ENCODE measurements at places on chromosomes 4 and X.

GRCh38 chr4:110154582-110154981 lies 43.8 kb downstream of the ELOVL6 start:
- no peaks in the 10 kb centered on the region for H3K36me3 ChIP-seq
- no peak overlapping the region for H3K4me3 ChIP-seq
- H3K4me1 ChIP-seq, result no peaks in the 10 kb centered on the region
- no peaks in the 10 kb centered on the region for H3K27me3 ChIP-seq

DNA sequence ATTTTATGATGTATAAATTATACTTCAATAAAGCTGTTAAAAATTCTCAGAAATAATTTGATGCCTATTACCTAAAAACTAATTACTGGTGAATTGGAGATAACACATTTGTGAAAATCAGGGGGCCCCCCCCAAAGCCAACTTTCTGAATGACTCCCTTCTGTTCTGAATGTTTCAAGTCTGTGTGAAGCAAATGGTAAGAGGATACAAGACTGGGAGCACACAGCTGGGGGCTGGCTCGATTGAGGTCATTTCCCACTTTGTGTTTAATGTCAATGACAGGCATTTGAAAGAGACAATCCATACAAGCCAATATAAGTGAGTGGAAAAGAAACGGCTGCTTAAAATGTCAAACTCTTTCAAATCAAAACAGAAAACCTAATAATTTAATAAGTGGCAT lies 155.8 kb downstream of the SH2D1A start:
- no peak overlapping the region for H3K4me3 ChIP-seq
- H3K27ac ChIP-seq, result no peak overlapping the region
- no peaks in the 10 kb centered on the region for H3K4me1 ChIP-seq

DNA sequence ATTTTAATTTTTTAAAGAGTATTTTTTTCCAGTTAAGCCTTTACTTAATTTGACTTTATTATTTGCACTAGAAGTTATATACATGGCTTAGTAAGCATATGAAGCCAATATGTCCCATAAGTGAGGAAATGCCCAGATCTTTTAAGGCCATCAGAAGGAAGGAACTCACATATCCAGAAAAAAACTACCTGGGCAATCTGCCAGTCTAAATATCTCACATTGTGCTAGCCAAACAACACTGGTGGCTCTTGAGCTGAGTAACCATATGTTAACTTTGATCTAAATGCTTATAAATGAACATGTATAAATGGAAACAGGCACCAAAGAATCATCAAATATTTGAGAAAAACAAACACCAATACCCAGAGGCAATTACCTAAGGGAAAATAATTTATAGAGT lies 138.6 kb upstream of the APOOL start:
- no peak overlapping the region for H3K27ac ChIP-seq
- no peaks in the 10 kb centered on the region for H3K36me3 ChIP-seq
- peaks cover 21% of the 10 kb centered on the region for H3K4me1 ChIP-seq

GRCh38 chr4:87112063-87112462 lies 108.4 kb downstream of the KLHL8 start:
- H3K27ac ChIP-seq, result no peak overlapping the region
- no peak for DNase-seq
- peaks cover 31% of the 10 kb centered on the region for H3K36me3 ChIP-seq
- H3K27me3 ChIP-seq, result no peaks in the 10 kb centered on the region
- no peak overlapping the region for H3K4me3 ChIP-seq

DNA sequence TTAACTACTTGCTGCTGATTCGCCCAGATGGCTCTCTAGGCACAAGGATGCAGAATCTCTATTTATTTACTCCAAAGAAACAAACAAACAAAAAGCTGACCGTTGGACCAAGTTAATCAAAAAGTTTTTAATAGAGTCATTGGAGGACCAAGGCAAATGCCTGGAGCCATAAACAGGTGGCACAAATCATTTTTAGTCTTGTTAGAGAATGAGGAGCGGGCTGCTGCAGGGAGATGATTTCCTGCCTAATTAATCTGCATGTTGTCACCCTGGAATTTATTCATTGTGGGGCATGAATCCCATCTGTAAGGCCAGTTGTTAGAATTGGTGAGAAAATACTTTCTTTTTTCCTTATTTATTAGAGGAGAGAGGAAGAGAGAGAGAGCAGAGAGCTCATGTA lies 147.4 kb upstream of the GATB start:
- H3K27me3 ChIP-seq, result no peaks in the 10 kb centered on the region
- no peaks in the 10 kb centered on the region for H3K36me3 ChIP-seq
- no peaks in the 10 kb centered on the region for H3K4me1 ChIP-seq
- DNase-seq, result no peak
- H3K27ac ChIP-seq, result no peak overlapping the region

DNA sequence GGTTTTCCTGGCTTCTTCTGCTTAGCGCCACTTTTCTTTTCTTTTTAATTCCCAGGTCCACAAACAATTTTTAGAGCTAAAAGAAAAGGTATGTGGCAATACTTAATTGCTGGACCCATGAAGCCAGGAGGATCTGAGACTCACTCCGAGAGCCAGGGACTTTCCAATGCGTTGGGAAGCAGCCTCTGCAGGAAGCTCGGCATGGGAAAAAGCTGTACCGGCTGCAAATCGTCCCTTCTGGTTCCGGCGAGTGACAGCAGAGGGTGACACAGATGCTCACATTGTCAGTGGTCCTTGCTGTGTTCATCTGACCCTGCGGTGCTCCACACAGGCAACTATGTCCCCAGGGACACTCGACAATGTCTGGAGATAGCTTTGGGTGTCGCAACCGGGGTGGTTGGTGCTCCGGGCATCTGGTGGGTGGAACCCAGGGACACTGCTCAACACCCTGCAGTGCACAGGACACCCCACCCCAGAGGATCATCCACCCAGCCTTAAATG lies 164.0 kb downstream of the PRKX start:
- H3K4me3 ChIP-seq, result peak overlapping the region; percentile 22
- no peaks in the 10 kb centered on the region for H3K36me3 ChIP-seq
- DNase-seq, result no peak

GRCh38 chr4:17358241-17358640 lies 153.6 kb downstream of the QDPR start:
- no peaks in the 10 kb centered on the region for H3K27me3 ChIP-seq
- H3K4me1 ChIP-seq, result no peaks in the 10 kb centered on the region
- no peaks in the 10 kb centered on the region for H3K36me3 ChIP-seq
- DNase-seq, result no peak

GRCh38 chrX:20128670-20129069 lies 12.0 kb upstream of the MAP7D2 start:
- H3K4me1 ChIP-seq, result no peaks in the 10 kb centered on the region
- H3K27me3 ChIP-seq, result no peaks in the 10 kb centered on the region
- H3K4me3 ChIP-seq, result no peak overlapping the region
- DNase-seq, result no peak

GRCh38 chr4:3449574-3450534 lies 8.1 kb downstream of the HGFAC start:
- H3K4me3 ChIP-seq, result no peak overlapping the region
- peaks cover 5% of the 10 kb centered on the region for H3K4me1 ChIP-seq
- no peaks in the 10 kb centered on the region for H3K27me3 ChIP-seq
- H3K27ac ChIP-seq, result no peak overlapping the region
- H3K36me3 ChIP-seq, result no peaks in the 10 kb centered on the region

DNA sequence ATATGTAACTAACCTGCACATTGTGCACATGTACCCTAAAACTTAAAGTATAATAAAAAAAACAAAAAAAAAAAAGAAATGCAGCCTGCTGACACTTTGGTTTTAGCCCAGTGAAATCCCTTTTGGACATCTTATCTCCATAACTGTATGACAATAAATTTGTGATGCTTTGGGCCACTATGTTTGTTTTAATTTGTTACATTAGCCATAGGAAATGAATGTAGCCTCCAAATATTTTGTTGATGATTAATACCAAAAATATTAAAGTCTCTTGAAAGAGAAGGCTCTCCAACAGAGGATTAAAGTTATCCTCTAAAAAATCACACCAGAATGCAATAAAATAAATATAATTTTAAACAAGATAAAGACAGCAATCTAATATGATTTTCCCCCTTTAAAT lies 852.7 kb upstream of the SLIT2 start:
- H3K4me3 ChIP-seq, result no peak overlapping the region
- H3K27ac ChIP-seq, result no peak overlapping the region
- DNase-seq, result no peak
- no peaks in the 10 kb centered on the region for H3K36me3 ChIP-seq
- no peaks in the 10 kb centered on the region for H3K27me3 ChIP-seq

GRCh38 chrX:105063743-105064142 lies 156.8 kb downstream of the TEX13A start:
- no peak overlapping the region for H3K27ac ChIP-seq
- no peak overlapping the region for H3K4me3 ChIP-seq
- H3K27me3 ChIP-seq, result no peaks in the 10 kb centered on the region

GRCh38 chr4:88162626-88163025 lies 4.2 kb upstream of the ABCG2 start:
- no peaks in the 10 kb centered on the region for H3K4me1 ChIP-seq
- H3K36me3 ChIP-seq, result no peaks in the 10 kb centered on the region
- no peak overlapping the region for H3K4me3 ChIP-seq
- H3K27ac ChIP-seq, result no peak overlapping the region
- no peaks in the 10 kb centered on the region for H3K27me3 ChIP-seq

DNA sequence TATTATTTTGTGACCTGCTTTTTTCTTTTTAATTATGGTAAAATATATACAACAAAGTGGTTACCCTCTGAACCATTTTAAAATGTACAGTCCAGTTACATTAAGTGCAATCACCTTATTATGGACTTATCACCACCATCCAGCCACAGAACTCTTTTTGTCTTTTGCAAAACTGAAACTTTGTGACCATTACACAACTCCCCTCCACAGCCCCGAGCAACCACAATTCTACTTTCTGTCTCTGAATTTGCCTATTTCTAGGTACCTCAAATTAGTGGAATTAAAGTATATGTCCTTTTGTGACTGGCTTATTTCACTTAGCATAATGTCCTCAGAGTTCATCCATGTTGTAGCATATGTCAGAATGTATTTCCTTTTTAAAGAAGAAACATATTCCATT lies 39.3 kb upstream of the WWC2 start:
- no peaks in the 10 kb centered on the region for H3K36me3 ChIP-seq
- H3K4me3 ChIP-seq, result no peak overlapping the region
- no peak for DNase-seq
- no peaks in the 10 kb centered on the region for H3K4me1 ChIP-seq
- H3K27ac ChIP-seq, result no peak overlapping the region
- no peaks in the 10 kb centered on the region for H3K27me3 ChIP-seq

DNA sequence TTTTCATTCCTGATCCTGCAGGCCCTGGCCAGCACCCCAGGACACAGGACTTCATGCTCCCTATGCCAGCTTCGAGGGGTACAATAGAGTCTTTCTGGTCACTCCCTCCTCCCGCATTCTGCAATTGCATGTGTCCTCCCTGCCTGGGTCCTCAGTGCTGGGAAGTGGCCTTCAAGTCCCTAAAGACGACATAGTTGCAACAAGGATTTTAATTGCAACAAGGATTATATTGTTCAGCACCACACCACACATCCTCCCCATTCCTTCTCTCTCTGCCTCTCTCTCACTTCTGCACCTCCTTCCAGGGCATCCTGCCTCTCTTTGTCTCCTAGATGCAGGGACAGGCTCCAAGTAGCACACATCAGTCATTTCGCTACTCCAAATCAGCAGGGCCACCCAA lies 25.5 kb downstream of the SCD5 start:
- DNase-seq, result no peak
- no peak overlapping the region for H3K27ac ChIP-seq
- H3K36me3 ChIP-seq, result no peaks in the 10 kb centered on the region

DNA sequence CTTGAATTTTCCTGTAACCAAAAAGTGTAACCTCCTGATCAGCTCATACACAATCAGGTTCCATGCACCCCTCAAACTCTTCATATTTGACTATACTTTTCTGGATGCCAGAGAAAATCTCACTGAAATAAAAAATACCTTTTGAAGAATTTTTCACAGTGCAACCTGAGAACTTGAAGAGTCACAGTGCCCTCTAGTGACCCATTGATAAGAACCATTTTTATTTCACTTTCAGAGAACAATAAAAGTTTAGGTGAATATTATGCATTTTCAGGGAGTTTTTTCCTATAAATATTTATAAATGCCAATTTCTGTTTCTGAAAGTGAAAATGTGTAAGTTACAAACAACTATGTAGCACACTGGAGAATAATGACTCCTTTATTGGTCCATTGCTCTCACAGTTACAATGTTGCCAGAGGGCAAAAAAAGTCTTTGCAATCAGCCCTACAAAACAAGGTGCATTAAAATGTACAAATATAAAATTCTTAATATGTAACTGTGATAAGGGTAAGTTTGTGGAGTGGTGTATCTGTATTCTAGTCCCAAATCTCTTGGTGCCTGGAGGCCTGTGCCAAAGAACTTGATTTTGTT lies 153.6 kb upstream of the INTU start:
- no peaks in the 10 kb centered on the region for H3K27me3 ChIP-seq
- H3K4me1 ChIP-seq, result no peaks in the 10 kb centered on the region
- H3K27ac ChIP-seq, result no peak overlapping the region
- no peak for DNase-seq
- H3K4me3 ChIP-seq, result no peak overlapping the region

GRCh38 chr4:82247629-82248028 lies 126.2 kb downstream of the HNRNPD start:
- H3K27me3 ChIP-seq, result no peaks in the 10 kb centered on the region
- H3K27ac ChIP-seq, result no peak overlapping the region
- no peak for DNase-seq
- no peaks in the 10 kb centered on the region for H3K4me1 ChIP-seq

GRCh38 chr4:151725087-151725486 lies 35.7 kb downstream of the GATB start:
- H3K4me1 ChIP-seq, result no peaks in the 10 kb centered on the region
- H3K4me3 ChIP-seq, result no peak overlapping the region
- no peaks in the 10 kb centered on the region for H3K27me3 ChIP-seq

DNA sequence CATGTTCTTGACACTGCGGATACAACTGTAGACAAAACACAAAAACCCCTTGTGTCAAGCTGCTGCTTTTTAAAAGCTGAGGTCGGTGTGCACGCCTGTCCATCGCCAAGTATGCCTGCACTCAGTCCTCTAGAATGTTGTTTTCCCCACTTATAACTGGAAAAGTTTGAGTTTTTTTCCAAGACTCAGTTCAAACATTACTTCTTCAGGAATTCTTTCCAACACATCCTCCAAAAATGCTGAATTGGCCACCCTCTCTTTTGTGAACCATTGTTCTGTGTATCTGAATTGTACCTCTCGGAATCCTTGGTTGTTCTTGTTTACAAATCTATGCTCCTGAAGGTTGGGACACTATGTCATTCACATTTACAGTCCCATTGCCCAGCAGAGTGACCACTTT lies 94.6 kb downstream of the REELD1 start:
- no peaks in the 10 kb centered on the region for H3K36me3 ChIP-seq
- H3K4me1 ChIP-seq, result no peaks in the 10 kb centered on the region
- H3K4me3 ChIP-seq, result no peak overlapping the region

- no peak overlapping the region for H3K27ac ChIP-seq
- H3K4me3 ChIP-seq, result no peak overlapping the region
- no peaks in the 10 kb centered on the region for H3K4me1 ChIP-seq
- DNase-seq, result no peak
Observed at GRCh38 chr4:120971884-120972283, 49.4 kb upstream of the PRDM5 start.

GRCh38 chr4:90824266-90825150 lies 697.3 kb downstream of the CCSER1 start:
- DNase-seq, result no peak
- H3K36me3 ChIP-seq, result no peaks in the 10 kb centered on the region
- no peaks in the 10 kb centered on the region for H3K4me1 ChIP-seq
- H3K27ac ChIP-seq, result no peak overlapping the region
- H3K27me3 ChIP-seq, result no peaks in the 10 kb centered on the region
